Glutamatergic neuron (in vitro differentiated cells): ENCODE measurements at places on chromosomes 11 and 22. TPM values are rescaled to one million over a fixed set of nuclear protein-coding genes. Genes with fewer than 3 reads are reported as not detected.
A peak's percentile ranks its signal among the peaks of the same experiment; 100 is the strongest.

DNA sequence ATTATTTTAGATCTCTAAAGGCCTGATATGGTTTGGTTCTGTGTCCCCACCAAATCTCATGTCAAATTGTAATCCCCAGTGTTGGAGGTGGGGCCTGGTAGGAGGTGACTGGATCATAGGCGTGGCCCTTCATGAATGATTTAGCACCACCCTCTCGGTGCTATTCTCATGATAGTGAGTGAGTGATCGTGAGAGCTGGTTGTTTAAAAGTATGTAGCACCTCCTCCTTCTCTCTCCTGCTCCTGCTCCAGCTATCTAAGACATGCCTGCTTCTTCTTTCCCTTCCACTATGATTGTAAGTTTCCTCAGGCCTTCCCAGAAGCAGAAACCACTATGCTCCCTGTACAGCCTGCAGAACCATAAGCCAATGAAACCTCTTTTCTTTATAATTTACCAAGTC lies 114.1 kb downstream of the SERGEF start:
- peak overlapping the region; percentile 25 for H3K27ac ChIP-seq
- DNase-seq = no peak
- peaks cover 11% of the 10 kb centered on the region for H3K4me1 ChIP-seq
- peaks cover 4% of the 10 kb centered on the region for H3K27me3 ChIP-seq
- no peaks in the 10 kb centered on the region for H3K36me3 ChIP-seq

GRCh38 chr11:68312117-68312779 lies at the start of gene LRP5:
Gene LRP5, plus strand, starts transcription at chr11:68312591. Its CDS starts 124 bp downstream, at chr11:68312715.
- peaks cover 10% of the 10 kb centered on the region for H3K27me3 ChIP-seq
- H3K27ac ChIP-seq = peak within 1 kb of the TSS; percentile 76
- peaks cover 8% of the 10 kb centered on the region for H3K4me1 ChIP-seq
- peak; percentile 46 for DNase-seq
- H3K4me3 ChIP-seq = peak within 1 kb of the TSS; percentile 90
- H3K36me3 ChIP-seq = no peaks in the 10 kb centered on the region

DNA sequence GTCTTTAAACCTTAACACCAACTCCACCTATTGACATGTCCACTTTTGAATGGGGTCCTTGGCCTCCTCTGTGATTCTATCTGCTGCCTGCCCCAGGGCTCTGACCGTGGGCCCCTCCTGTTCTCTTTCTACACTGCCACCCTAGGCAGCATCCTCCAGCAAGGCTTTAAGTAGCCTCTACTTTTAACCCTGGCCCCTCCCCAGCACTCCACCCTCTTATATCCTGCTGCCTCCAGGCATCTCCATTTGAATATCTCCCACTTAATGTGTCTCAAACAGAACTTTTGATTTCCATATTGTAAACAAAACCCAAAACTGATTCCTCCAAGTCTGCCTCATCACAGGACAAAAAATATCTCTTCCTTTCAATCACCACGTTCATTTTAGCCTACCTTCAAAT lies 90.5 kb upstream of the ARHGAP32 start:
- peaks cover 5% of the 10 kb centered on the region for H3K27me3 ChIP-seq
- peaks cover 29% of the 10 kb centered on the region for H3K4me1 ChIP-seq
- H3K4me3 ChIP-seq = no peak overlapping the region
- no peaks in the 10 kb centered on the region for H3K36me3 ChIP-seq
- no peak overlapping the region for H3K27ac ChIP-seq

DNA sequence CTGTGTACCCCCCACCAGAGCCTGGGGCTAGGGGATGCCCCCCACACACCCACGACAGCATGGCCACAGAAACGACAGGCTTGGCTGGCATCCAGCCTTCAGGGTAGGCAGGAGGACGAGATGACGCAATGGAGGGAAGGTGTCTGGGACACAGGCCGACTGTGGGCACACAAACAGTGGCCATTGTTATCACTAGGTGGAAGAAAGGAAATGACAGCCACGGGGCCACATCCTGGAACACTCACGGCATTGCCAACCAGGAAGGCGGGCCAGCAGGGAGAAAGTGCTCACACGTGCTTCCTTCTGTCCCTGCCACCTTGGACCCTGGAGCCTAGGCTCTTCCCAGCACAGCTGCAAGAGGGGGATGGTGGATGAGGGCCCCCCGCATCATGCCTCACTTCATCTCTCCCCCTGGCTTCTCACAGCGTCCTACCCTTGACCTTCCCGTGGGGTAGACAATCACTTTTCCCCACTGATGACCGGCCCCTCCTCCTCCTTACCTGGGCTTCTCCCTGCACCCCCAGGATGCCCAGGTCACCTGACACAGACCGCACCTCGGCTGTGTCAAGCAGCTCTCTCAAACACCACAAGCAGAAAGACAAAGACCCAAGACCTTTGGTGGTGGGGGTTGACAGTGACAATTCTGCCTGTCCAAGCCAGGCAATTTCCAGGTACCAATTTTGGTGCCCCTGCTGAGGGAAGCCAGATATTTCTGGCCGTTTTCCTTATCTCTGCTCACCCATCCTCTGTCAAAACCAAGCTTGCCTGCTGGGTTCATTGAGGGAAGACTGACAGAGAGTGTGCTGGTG lies 8.6 kb downstream of the PLA2G6 start:
- H3K4me3 ChIP-seq = no peak overlapping the region
- H3K27ac ChIP-seq = no peak overlapping the region
- H3K36me3 ChIP-seq = no peaks in the 10 kb centered on the region
- H3K27me3 ChIP-seq = peaks cover 7% of the 10 kb centered on the region

SLC22A25 gene
- total RNA-seq = not detected
